ENCODE measurements at places on chromosomes 6 and 20. TPM values are rescaled to one million over a fixed set of nuclear protein-coding genes. Genes with fewer than 3 reads are reported as not detected.

Gene DLK2
- 8.9 TPM for total RNA-seq

Gene TCF21
- total RNA-seq: 0.72 TPM

Gene RAMACL
- total RNA-seq: 0.88 TPM

Gene DEFB132
- total RNA-seq: not detected

Gene PROCR
- 8.1 TPM for total RNA-seq

Gene OVOL2
- total RNA-seq: 11.0 TPM

Gene TINAG
- total RNA-seq: not detected

Gene SUN5
- not detected for total RNA-seq

Gene TNFRSF6B
- 4.5 TPM for total RNA-seq

Gene MAP1LC3A
- 7.0 TPM for total RNA-seq

Gene TNXB
- total RNA-seq: 7.6 TPM

Gene KHDC1
- 0.88 TPM for total RNA-seq

DNA sequence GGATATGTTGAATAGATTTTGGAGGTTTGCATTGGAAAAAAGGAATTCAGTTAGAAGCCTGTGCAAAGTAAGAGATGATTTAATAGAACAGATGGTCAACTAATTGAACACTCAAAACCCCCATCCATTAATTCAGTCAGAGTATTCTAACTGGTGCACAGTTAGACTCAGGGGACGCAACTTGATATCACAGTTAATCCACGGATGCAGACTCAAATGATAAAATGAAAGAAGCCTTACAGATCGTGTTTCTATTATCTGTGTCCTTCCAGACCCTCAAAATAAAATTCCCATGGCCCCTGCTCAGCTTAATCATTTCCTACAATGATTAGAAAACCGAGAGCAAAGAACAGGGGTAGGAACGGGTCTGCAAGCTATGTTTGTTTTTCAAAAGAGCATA lies 45.4 kb upstream of the DTNBP1 start:
- ATAC-seq: no peak

DNA sequence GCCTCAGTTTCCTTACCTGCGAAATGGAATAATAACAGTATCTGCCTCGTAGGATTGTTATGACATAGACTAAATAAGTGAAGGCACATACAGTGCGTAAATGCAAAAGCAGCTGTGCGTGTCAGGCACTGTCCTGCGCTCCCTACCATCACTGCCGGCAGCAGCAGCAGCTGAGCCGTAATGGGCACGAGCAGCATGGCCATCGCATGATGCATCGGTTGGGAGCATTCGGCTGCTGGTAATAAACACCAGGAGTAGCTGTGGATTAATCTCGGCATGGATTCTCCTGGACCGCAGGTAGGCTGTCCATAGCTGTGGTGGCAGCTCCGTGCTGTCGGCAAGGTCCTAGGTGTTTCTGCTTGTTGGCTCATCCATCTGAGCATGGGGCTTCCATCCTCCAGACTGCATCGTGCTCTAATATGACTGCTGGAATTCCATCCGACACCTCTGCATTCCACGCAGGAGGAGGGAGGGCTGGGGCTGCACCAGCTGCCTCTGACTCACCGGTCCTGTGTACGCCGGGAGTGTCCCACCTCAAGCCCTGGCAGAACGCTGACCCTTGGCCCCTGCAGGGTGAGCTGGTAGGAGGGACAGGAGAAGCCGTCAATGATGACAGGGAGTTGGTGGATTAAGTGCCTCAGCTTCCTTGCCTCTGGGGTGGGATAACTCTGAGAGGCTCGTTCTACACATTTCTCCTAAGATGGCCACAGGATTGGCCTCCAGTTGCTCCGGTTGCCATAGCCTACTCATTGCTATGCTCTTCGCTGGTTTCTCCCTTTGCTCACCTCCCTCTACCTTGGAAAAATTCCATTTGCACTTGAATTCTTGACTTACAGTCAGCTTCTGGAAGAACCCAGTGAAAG lies 100.9 kb upstream of the PMEPA1 start:
- no peak for ATAC-seq

GRCh38 chr20:22675341-22675740 lies 91.0 kb upstream of the FOXA2 start:
- no peak for ATAC-seq

DNA sequence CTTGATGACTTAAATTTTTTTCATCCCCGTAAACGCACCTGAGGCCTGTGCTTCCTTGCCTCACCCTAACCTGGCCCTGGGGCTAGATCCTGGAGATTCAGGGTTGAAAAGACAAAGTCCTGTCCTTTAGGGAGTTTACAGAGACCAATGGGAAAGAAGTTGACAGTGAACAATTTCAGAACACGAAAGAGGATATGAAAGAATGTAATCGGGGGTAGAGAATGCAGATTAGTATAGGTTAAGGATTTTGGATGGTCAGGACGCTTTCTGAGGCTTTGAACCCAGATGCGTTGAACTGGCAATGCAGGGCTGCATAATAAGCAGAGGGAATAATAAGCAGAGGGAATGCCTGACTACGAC lies 1.7 kb upstream of the FBXO5 start:
- no peak for ATAC-seq

- no peak for ATAC-seq
Observed at GRCh38 chr6:22053391-22053997, 243.3 kb downstream of the PRL start.

DNA sequence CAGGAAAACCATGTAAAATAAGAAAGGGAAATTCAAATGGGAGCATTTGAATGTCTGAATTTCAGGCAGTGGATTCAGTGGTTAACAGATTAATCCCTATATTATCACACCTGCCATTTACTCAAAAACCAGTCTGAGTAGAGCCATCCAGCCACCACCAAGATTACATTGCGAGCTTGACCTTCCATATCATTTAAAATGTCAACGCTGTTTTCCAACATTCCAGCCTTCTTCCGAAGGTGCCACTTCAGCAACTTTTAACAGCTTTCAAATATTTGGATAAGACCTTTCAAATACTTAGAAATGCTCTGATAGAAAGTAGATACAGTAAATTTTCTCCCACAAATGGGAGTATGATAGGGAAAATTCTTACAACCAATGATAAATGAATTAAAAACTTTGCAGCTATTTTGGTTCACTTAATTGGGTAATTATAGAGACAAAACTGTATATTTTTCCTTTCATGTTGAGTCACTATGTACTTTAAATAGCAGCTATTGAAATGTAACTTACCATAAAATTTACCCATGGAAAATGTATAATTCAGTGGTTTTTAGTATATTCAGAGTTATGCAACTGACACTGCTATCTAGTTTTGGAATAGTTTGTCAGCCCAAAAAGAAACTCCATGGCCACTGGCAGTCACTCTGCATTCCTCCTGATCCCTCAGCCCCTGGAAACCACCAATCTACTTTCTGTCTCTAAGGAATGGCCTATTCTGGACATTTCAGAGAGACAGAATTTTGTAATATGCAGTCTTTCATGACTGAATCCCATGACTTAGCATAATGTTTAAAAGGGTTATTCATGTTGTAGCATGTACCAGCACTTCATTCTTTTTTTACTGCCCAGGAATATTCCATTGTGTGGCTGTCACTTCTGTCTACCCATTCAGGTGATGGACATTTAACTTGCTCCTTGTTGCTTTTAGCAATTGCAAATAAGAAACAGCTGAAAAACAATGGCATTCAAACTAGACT lies 21.5 kb downstream of the EZR start:
- ATAC-seq: peak; percentile 32

GRCh38 chr20:16555754-16556153 lies 17.5 kb downstream of the KIF16B start:
- ATAC-seq: no peak

- no peak for ATAC-seq
Observed at GRCh38 chr6:83514466-83514865, 2.1 kb downstream of the PRSS35 start.

DNA sequence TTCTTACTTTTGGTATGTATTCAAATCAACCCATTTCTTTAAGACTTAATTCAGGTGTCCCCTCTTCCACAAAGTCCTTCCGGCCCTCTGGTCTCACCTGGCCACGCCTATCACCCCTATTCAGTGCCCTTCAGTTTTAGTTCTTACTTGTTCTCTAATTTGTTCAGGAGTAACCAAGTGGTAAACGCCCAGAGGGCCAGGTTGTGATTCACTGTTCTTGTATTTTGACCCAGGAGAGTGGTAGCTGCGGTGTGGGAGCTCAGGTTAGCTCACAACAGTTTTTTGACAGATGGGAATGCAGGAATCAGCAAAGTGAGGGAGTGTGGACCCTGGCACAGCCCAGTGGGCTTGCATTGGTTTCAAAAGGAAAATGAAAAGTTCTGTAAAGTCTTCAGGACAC lies 81.7 kb upstream of the RIPOR2 start:
- peak; percentile 68 for ATAC-seq

GRCh38 chr6:42846505-42846904 lies 32.9 kb upstream of the RPL7L1 start:
- no peak for ATAC-seq

GRCh38 chr6:135271626-135272025 lies 90.5 kb downstream of the MYB start:
- ATAC-seq: no peak

DNA sequence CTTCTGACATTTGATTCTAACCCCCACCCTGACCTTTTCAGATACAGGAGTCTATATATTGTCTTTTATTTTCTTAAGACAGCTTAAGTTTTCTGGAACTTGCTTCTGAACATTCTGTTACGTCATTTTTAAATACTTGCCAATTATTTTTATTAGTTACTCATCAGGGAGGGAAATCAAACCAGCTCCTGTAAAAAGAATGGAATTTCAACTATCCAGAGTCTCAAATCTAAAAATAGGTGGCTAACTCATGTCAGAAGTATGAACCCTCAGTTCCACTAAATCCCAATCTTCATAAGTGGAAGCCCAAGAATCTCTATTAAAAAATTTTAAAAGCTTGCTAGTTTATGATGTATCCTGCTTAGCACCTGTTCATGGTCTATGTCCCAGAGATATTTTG lies 900.0 kb downstream of the KIF16B start:
- ATAC-seq: no peak

DNA sequence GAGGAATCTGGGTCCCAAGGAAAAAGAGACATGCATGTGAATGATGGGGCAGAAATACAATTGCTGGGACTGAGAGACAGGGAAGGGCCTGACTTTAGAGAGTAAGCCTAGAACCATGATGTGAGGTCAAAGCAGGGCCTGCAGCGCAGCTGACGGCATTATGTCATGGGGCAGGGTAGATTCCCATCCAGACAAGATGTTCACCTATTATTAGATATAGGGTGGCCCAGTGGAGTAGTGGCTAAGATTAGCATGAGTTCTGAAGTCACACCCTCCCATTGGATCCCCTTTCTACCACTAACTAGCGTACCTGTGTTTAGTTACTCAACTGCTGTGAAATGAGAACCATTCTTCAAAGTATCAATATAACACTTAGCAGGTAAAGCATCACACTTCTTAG lies 39.6 kb downstream of the NDUFAF5 start:
- no peak for ATAC-seq

- ATAC-seq: no peak
Observed at GRCh38 chr6:127538750-127539264, 19.7 kb upstream of the MTCL3 start.

DNA sequence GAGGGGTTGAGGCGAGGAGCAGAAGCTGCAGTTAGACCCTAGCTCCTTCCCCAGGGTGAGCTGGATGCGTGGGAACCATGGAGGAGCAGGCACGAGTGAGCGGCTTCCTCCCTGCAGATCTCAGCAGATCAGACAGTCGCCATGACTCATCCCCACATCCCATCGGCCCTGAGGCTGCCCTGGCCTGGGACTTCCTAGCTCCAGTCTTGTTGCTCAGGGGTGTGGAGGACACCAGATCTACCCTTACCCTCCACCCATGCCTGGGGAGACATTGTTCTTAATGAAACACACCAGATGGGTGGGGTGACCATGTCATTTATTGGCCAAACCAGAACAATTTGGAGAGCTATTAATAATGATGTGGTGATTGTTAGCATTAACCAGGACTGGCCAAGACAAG lies 36.3 kb upstream of the TGM2 start:
- ATAC-seq: peak; percentile 50

- peak; percentile 46 for ATAC-seq
Observed at GRCh38 chr20:35312318-35312717, 20.1 kb upstream of the FAM83C start.

DNA sequence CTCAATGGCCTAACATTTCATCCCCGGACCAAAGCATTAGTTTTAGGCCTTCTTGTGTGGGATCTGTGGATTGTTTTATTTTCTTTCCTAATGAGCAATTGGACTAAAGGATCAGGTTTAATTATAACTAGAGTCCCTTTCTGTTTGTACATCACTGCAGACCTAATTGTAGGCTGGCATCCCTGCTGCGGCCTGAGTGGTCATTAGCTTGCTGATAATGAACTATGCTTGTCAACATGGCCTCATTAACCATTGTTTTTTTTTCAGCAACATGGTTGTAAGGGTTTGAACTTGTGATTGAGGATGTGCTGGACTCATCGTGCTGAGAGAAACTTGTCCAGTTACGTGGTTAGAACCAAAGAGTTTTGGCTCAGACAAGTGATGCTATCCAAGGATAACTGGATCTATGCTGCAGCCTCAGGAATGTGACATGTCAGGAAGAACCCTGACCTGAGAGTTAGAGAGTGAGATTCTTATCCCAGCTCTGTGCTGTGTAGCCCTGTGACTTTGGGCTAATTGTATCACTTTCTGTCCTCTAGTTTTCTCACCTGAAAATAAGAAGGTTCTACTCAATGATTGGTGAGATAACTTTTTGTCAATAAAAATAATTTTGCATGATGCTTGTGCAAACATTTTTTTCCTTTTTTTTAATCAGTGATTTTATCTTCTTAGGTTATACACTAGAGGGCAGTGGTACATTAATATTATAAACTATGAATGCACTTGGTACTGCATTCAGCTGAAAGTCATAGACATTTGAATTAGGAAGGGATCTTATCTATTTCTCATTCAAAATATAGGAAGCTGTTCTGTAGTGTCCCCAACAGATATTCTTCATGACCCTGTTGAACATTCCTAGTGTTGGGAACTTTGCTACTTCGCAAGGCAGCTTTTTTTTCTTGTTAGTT lies 140.9 kb downstream of the RNF144B start:
- ATAC-seq: no peak

- ATAC-seq: no peak
Observed at GRCh38 chr6:35585658-35586057, 73.0 kb upstream of the TULP1 start.

DNA sequence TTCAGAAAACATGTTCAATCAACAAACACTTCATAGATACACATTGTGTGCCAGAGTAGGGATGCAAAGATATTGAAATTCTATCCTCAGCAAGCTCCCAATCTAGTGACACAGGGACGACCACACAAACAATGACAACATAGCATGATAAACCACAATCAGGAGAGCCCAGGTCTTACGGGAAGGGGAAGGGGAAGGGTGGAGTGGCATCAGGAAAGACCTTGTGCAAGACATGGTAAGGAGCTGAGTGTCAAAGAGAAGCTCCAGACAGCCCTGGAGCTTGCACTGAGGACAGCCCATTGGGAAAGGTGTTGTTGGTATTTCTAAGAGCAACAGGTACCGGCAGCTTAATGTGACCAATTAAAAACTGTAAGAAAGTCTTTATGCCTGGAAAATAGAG lies 103.6 kb downstream of the PDE7B start:
- ATAC-seq: no peak

DNA sequence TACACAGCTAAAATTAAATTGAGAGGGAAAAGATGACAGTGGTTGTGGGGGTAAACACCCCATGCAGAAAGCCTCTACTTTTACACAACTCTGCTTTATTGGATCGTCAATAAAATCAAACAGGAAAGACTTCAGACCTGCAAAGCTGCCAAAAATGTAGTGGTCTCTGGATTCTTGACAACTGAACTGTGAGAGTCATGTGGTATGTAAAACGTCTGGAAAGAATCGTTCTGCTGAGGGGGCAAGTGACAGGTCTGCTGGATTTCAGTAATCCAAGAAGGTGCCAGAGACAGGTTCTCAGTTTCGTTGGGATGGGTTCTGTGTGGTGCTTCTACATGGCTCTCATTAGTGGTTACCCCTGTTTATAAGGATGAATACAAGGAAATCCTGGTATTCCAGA lies 63.3 kb downstream of the TSPYL4 start:
- ATAC-seq: no peak

Measured in esophagus mucosa (tissue), 1 donor.